ENCODE measurements at places on chromosomes 1 and 21.

- DNase-seq = peak; percentile 12
Measured at GRCh38 chr1:3068564-3069431, at the start of gene PRDM16. PRDM16 (plus strand) TSS chr1:3069203; CDS start chr1:3069260, 57 bp downstream.

DNA sequence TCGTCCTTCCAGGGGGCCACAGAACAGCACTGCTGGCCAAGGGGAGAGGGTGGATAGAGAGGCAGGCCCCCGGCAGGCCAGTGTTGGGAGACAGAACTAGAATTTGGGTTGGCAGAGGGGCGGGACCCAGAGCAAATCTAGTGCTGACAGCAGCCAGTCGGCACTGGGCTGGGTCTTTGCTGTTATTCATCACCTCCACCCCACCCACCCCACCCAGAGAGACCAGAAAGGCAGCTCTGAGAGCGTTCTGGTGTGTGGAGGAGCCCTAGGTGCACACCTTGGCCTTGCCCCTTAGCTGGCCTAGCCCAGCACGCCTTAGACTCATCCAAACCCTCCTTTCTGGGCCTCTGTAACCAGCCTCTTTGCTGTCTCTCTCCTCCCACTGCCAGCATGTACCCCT lies 6.4 kb upstream of the PKP1 start:
- DNase-seq = no peak

GRCh38 chr1:119648620-119649004 lies 546 bp upstream of the ZNF697 start:
- no peak for DNase-seq

- DNase-seq = peak; percentile 88
Measured at GRCh38 chr1:230231774-230232145, 164.7 kb downstream of the GALNT2 start.

GRCh38 chr1:26726784-26727183 lies 31.0 kb downstream of the ARID1A start:
- DNase-seq = no peak

DNA sequence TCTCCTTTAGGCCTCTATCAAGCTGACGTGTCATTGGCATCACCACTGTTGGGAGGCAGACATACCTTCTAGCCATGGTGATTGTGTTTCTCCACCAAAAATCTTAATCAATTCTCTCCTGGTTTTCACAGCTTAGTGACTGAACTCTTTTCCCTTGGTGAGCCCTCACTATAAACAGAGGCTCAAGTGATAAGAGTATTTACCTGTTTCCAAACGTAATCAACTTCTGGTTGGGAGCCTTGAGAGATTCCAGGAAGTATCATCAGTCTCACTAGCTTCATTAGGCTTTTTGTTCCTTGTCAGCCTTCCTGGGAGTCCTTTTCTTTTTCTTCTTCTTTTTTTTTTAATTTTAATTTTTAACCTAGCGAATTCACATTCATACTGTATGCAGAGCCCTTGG lies 33.8 kb upstream of the KCNQ4 start:
- no peak for DNase-seq

GRCh38 chr1:1431845-1432273 lies 3.6 kb upstream of the VWA1 start:
- no peak for DNase-seq
